ENCODE measurements at places on chromosomes 1 and 21.

- DNase-seq, result no peak
These were observed 90.1 kb downstream of the TNFSF18 start for GRCh38 chr1:172960454-172961208.

DNA sequence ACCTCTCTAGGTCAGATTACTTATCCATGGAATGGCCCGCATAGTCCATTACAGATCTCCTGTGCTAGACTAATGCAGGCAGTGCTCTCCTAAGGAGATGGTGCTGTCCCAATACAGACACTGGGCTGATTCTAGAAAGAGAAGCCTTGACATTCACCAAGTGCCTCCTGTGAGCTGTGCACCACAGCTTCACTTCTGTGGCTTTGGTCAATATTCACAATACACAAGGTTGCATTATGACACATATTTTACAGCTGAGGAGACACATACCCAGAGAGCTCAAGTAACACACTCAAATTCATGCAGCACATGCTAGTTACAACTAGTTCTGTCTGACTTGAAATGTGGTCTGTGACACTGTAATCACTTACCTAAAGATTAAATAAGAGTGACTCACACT is 59.4 kb upstream of the LRRC8B start:
- no peak for DNase-seq

DNA sequence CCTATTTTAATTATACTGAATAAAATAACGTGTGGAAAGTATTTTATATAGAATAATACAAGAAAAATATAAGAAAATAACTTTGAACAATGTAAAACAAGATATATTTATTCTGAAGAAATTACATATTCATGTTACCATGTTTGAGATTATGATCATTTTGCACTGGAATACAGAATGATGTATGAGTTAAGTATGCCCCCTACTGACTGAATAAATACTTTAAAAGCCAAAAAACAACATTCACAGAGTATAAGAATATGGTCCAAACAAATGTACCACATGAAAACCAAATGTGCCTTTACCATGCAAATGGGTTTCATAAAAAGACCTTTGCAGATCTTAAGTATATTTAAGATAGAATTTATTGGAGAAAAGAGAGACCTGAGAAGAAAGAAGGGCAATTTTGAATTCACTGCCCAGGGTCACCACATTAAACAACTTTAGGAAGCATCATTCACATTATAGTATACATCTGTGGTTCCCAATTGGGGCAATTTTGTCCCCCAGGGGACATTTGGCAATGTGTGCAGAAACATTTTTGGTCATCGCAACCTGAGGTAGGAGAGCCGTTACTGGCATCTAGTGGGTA is 136.6 kb upstream of the GFI1 start:
- DNase-seq, result no peak

- no peak for DNase-seq
These were observed 1.2 kb downstream of the CEP170 start for GRCh38 chr1:243253926-243254232.

DNA sequence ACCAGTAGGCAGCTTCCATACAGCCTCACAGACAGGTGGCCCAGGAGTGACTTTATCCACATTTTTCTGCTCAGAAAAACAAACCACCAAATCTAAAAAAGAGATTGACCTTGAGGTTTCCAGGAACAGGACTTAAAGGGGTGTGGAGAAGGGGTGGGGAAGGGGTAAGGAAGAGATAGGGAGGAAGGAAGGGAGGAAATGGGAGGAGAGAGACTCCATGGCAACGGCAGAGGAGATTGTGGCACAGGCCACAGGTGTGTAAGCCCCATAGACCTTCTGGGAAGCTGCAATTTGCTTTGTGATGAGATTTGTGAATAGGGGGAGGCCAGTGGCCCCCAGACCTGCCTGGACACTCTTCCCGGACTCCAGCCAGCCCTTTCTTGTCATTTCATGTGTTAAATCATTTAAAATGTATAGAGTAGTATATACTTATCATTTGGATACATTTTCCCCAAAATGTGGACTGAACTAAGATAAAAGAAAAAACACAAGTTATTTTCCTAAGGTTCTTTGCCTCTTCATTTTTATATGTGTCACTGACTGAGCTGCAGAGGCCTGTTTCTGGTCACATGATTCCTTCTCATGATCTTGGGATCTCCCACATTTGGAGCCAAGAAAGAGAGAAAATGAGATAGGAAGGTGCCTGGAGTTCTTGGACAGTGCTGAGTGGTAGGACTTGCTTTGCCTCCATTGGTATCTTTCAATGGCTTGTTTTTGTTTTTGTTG is 55.5 kb downstream of the CLIC6 start:
- DNase-seq, result no peak

DNA sequence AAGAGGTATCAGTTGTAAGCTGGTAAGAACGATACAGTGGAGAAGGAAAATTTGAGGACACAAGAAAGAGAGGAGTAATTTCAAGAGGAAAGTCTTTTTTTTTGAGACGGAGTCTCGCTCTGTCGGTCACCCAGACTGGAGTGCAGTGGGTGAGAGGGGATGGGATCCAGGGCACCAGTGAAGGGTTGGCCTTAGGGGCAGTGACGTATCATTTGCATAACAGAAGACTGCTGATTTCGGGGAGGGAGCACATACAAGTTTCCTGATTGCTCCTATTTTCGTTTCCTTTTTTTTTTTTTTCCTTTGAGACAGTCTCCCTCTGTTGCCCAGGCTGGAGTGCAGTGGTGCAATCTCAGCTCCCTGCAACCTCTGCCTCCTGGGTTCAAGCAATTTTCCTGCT is 4.2 kb downstream of the S100A13 start:
- DNase-seq, result no peak

GRCh38 chr1:246390855-246391254 is 116.2 kb downstream of the SMYD3 start:
- DNase-seq, result no peak

GRCh38 chr1:103326595-103326994 is 198.9 kb upstream of the RNPC3 start:
- no peak for DNase-seq

GRCh38 chr1:12001249-12001917 is 17.9 kb upstream of the MIIP start:
- no peak for DNase-seq

DNA sequence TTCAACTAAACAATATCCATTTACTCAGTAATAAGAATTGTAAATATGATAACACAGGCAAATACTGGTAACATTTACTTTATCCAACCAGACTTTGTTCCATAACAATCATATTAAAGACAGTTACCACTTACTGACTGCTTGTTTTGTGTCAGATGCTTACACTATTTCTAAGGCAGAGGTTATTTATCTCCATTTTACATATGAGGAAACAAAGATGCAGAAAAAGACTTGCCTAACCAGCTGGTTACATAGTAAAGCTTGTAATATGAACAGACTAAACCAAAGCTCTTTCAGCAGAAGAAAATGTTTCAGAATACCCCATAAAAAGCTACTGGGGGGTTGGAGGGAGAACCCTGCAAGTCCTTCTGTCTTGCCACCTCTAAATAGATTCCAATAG is 180.1 kb downstream of the EIF4G3 start:
- no peak for DNase-seq

DNA sequence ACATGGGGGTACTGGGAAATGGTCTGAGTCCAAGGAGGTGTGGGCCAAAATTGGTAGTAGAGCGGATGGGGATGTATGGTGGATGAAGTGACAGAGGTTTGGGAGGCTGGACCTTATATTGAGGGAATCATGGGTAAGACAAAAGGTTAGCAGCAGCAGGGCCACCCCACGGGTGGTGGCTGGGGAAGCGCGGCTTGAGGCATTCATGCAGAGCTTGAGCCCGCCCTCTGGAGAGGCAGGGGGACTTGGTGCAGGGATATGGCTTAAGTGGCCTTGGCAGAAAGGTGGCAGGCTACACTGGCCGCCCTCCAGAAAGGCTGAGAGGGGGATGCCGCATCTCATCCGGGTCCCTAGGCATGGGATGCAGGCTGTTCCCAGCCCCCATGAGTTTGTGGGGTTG is 31.5 kb downstream of the HMGB4 start:
- DNase-seq, result no peak

- no peak for DNase-seq
These were observed 223.4 kb upstream of the DUSP10 start for GRCh38 chr1:221965252-221965651.

- no peak for DNase-seq
These were observed 1.2 kb downstream of the TEKT2 start for GRCh38 chr1:36085126-36085525.

DNA sequence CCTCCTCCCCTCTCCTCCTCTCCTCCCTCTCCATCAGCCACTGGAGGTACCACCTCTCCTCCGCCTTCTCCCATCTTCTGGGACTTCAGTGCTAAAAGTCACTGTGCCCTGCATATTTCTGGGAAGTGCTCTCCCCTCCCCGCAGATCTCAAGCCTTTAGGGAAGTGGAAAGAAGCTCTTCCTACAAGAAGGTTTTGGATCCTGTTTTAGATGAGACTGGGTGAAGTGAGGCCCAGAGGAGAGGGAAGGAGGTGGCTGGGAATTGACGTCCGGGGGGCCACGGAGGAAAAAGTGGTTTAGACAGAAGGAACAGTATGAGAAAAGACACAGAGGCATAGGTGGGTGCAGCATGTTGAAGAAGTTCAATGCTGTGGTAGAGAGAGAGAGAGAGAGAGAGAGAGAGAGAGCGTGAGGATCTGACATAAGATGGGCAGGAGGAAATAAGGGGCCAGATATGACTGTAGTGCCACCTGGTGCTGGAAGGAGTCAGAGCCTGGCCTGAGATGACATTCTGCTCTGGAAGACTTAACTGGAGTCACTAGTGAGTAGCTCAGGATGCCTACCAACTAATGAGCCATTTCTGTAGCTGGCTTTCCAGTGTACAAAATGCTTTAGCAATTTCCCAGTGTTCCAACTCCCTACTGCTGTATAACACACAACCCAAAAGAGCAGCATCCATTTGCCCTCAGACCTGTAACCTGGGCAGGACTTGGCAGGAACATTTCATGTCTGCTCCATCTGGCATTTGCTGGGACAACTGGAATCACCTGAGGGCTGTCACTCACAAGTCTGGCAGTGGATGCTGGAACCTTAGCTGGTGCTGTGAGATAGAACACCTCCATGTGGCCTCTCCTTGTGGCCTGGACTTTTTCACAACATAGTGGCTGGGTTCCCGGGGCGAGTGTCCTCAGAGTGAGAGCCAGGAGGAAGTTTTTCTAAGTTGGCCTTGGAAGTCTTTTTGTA is 16.6 kb upstream of the ZSCAN20 start:
- DNase-seq, result no peak

GRCh38 chr1:8878448-8878697 is at the start of gene ENO1:
TSS of gene ENO1 (minus strand) at chr1:8878686. CDS start at chr1:8874908, 3,778 bp downstream.
- no peak for DNase-seq

DNA sequence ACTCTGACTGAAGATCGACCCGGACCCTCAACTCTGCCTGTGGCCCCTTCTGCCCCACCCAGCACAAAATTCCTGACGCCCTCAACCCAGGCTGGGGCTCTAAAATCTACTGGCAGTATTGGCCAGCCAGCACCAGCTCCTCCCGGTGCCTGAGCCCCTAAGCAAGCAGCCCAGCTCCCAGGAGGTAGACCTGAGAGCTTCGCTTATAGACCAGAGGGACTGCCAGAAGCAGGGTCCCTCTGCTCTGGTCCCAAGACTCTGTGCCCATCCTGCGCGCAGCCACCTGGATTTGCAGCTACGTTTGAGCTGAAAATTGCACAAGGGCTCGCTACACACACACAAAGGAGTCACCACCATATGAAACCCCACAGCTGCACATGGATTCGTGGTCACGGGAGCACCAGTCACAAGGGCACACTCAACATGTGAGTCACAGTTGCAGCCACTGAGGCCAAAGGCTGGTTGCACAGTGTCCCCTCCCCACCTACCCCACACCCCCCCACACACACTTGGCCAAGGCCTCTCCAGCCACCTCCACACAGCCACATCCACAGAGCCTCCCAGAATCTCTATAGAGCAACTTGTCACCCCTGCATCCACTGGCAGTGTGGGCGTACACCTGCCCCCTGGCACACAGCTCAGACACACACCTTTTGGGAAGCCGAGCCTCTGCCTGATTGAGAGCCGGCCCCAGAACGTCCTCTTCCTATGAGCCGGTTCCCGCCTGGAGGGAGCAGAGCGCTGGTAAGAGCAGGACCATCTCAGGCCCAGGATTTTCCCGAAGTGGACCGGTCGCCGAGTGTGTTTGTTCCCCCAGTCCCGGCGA is 1.1 kb upstream of the DMBX1 start:
- DNase-seq, result no peak

DNA sequence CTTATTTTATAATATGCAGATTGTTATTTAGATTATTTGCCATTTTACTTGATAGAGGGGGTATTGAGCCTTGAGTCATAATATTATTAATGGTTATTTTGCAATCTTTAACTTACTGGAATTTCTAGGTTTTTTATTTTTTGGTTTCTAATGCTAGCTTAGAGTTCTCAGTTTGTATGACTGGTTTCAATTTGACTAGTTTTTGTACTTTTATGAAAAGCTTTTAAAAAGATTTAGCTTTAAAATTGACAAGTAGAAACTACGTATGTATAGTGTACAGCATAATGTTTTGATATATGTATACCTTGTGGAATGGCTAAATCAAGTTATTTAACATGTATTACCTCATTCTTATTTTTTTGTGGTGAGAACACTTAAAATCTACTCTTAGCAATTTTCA is 41.5 kb downstream of the CEP350 start:
- DNase-seq, result no peak

DNA sequence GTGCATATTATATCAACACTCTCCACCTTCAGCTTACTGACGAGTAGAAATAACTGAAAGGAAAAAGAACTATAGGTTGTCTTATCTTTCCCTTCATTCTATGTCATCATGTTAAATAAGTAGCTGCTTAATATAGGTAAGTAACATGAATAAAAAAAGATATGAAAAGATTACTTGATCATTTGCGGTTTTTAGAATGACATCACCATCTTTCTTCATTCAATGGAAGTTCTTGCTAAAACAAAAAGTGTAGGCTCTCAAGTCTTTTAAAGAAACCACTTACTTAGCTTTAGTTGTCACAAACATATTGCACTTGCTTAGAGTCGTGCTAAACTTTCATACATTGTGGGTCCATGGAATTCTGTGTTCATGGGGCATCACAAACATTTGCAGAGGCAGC is 331.1 kb upstream of the DEPDC1 start:
- DNase-seq, result no peak

- no peak for DNase-seq
These were observed 186.6 kb downstream of the GRIK3 start for GRCh38 chr1:36847761-36848160.

DNA sequence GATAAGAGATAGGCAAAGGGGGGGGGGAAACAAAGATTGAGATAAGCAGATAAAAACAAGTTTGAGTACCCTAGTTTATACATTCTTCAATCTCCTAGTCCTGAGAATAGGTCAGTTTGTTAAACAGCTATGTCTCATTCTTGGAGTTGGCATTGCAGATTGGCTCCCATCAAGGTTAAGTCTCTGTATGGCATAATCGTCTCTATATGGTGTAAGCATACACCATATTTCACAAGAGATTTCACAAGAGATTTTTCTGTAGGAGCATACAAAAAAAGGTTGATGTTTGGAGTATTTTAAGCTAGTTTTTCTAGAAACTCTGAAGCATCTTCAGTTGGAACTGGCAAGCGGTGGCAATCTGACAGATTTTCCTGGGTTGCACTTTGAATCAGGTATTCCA is 35.8 kb downstream of the NCAM2 start:
- DNase-seq, result no peak
